Thoracic aorta (tissue), 2 donors: ENCODE measurements at places on chromosomes 5 and 9.

- DNase-seq, result no peak
These were observed 77.0 kb upstream of the COL5A1 start for GRCh38 chr9:134564431-134565170.

DNA sequence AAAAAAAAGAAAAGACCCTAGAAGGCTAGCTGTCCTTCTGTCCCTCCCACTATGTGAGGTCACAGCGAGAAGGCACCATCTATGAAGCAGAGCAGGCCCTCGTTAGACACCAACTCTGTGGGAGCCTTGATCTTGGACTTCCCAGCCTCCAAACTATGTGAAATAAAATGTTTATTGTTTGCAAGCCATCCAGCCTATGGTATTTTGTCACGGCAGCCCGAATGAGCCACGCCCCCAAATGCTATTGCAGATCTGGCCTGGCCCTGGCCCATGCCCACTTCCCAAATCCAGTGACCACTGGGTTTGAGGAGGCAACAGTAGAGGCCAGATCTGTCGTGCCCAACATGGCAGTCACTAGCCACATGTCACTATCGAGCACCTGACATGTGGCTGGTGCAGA, 10.8 kb downstream of the STK10 start:
- DNase-seq, result no peak

- no peak for DNase-seq
These were observed 65.3 kb downstream of the GRAMD2B start for GRCh38 chr5:126488443-126489065.

GRCh38 chr9:129124506-129125069, 13.4 kb downstream of the PTPA start:
- DNase-seq, result no peak

DNA sequence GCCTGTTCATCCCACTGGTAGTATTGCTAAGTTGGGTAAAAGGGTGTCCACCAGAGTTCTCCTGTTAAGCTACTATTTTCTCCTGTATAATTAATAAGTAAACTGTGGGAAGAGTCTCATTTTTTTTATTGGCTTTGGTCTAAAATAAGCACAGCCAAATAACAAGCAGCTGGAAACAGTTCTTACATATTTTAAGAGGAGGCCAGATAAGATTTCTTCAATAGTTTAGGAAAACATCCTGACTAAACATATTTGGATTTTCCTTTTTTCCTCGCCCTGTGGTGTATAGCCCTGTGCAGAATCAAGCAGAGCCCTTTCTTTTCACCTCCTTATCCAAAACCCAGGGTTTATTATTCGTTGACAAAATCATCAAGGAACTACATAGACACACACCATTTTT, 122.2 kb upstream of the ZNF608 start:
- no peak for DNase-seq
